ENCODE measurements at places on chromosomes 12 and 14.

- DNase-seq = no peak
These were observed 94.0 kb downstream of the C12orf50 start for GRCh38 chr12:87935216-87935615.

- no peak for DNase-seq
These were observed 185.1 kb upstream of the CDKN3 start for GRCh38 chr14:54211551-54212308.

GRCh38 chr12:5392961-5393360, 38.9 kb upstream of the NTF3 start:
- no peak for DNase-seq

- DNase-seq = no peak
These were observed 119.5 kb downstream of the PIWIL1 start for GRCh38 chr12:130457215-130457614.

GRCh38 chr12:64560396-64561301, 49.6 kb upstream of the RASSF3 start:
- DNase-seq = peak; percentile 93

DNA sequence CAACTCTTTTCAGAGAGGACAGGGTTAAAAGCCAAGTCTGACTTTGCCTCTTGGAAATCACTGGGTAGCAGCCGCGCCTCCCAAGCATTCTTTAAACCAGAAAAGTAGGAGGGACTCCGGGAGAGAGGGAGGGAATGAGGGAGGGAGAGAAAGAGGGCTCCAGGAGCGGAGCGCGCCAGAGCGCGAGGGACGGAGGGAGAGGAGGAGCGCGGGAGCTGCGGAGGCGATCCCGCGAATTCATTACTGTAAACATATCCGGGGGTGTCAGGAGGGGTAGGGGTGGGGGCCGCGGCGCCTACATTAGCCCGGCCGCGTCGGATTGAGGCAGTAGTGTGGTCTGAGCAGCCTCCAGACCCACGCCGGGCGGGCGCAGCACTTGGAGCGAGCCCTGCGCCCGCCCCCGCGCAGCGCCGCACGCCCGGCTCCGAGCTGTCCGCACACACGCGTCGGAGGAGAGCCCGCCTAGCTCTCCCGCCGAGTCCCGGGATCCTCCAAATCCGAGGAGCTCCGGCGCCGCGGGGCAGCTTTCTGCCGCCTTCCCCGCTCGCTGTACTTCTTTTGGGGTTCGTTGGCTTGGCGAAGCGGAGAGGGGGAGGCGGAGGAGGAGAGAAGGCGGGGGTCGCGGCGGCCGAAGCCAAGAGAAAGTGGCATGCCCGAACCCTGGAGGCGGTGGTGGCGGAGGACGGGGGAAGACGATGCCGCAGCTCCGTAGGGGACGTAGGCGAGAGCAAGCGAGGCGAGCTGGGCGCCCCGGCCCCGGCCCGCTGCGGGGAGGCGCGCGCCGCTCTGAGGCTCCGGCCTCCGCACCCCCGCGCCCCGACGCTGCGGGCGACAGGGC, 3.3 kb downstream of the FLRT2 start:
- no peak for DNase-seq

DNA sequence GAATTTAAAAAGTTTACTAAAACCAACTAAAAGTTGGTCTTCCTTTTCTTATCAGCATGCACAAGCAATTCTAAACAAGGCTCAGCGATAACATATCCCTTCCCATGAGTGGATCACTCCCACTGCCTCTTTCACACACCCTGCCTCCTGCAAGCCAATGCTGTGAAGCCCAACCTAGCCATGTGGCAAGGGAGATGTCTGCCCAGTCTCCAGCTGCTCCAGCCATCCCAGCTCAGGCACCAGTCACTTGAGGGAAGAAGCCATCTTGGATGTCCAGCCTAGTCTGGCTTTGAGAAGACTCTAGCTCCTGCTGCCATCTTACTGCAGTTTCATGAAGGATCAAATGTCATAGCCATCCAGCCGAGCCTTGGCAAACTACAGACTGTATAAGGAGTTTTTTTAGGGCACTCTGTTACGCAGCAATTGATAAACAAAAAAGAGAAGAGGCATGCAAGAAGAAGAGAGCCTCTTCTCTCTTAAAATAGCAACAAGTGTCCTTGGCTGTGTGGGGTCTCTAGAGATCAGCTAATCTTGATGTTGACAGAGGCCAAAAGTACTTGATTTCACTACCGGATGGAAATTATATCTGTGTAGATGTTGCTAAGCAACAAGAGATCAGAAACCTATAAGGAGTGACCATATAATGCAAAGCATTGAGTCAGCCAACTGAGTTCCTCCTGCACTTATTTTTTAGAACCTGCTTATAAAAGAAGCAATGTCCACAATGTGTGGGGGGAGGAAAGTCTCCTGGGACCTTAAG, 108.9 kb downstream of the PTCSC3 start:
- no peak for DNase-seq

- no peak for DNase-seq
These were observed 612 bp downstream of the WBP11 start for GRCh38 chr12:14802721-14803010.

DNA sequence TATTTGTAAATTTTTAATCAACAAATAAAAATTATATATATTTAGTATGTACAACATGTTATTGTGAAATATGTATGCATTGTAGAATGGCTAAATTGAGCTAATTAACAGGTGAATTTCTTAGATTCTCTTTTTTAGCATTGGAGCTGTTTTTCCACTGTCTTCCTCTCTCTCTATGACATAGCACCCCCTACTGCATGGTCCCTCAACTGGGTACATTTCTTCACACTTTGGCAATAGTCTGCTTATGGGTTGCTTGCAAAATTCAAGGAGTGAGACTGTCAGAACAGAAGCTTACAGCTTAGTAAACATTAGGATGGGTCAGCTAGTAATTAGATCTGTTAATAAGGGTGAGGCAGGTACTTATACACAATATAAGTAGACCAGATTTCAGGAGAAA, 658.5 kb upstream of the MGAT4C start:
- DNase-seq = peak; percentile 1

- DNase-seq = no peak
These were observed 5.1 kb downstream of the SLC4A8 start for GRCh38 chr12:51429700-51430099.

DNA sequence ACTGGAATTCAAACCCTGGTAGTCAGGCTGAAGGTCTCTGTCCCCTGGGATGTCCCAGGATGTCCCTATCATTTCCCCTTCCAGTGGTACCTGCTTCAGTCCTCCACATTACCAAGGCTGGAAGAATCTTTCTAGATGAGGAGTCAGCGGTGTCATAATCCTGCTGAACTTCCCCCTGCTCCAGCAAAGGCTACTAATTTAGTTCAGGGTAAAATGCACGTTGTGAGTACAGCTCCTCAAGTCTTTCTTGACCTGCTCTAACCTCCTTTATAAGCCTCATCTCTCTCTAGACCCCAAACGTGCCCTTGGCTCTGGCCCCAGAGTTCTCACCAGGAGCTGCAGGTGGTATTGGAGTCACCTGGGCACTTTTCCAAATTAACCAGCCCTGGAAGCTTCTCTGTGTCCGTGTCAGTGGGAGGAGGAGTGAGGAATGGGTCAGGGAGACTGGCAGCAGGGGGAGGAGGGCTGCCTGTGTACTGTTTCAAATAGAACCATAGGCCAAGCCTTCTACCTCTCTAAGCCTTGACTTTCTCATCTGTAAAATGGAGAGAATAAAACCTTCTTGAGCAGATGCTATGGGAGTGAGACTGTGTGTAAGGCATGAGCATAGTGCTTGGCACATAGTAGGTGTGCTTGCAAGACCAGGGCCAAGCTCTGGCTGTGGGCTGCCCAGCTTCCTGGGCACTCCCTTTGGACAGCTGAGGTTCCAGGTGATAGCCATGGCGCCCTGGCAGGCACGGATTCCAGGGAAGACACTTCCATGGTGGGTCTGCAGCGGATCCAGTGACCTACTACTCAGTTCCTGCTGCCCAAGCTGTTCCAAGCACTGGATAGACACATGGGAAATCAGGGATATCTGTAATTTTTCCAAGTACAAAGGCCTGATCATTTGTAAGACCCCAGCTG, 24.5 kb downstream of the ASB2 start:
- DNase-seq = no peak

DNA sequence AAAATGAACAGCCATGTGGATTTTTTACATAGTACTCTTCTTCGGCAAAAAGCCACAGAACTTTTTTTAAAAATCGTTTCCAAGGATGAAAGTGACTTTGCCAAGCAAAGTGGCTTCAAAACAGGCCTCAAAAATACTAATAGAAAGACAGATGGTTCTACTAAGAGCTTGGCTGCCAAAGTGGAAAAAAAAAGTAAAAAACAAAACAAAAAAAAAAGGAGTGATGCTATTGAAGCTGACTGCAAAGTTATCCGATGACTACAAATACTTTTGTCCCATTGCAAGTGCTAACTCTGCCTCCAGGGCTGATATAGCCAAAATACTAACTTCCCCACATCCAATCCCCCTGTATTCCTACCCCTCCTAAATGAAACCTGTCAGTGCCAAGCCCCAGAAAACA, 277.6 kb downstream of the SOX5 start:
- DNase-seq = no peak

- DNase-seq = no peak
These were observed 111.6 kb upstream of the PZP start for GRCh38 chr12:9319842-9320173.

- no peak for DNase-seq
These were observed 5.8 kb upstream of the MFAP5 start for GRCh38 chr12:8668441-8668840.

DNA sequence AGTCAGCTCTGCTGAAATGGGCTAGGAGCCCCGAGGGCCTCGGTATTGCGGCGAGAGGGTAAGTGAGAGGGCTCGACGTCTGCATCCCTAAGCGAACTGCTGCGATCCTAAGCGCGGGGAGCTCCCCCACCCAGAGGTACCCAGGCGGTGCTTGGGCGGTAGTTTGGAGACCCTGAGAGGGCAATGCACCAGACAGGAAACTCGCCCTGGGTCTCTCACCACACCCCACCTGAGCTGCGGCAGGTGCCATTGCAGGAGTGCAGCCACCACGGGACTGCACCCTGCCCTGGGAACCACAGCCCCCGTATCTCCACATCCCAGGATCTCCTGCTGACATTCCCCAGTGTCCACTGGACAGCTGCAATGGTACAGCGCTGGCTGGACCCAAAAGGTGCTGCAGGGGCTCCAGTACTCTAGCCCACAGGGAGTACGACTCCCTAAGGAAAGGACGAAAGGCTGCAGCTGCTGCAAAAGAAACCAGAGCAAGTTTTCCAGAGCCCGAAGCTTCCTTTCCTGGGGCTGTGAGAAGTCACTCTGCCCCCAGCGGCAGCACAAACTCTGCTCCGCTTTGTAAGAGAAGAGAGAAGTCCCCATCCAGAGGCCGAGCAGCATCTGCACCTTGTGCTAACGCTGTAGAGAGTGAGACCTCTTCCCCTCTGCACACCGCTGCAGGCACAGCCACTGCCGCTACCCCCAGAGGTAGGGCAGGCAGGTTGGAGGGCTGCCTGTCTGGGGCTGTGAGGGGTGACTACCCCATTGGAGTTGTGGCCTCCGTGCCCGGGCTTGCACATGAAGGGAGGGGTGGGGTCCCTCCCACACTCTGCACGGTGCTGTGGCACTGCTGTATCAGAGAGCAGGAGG, 31.1 kb upstream of the MON2 start:
- peak; percentile 30 for DNase-seq

DNA sequence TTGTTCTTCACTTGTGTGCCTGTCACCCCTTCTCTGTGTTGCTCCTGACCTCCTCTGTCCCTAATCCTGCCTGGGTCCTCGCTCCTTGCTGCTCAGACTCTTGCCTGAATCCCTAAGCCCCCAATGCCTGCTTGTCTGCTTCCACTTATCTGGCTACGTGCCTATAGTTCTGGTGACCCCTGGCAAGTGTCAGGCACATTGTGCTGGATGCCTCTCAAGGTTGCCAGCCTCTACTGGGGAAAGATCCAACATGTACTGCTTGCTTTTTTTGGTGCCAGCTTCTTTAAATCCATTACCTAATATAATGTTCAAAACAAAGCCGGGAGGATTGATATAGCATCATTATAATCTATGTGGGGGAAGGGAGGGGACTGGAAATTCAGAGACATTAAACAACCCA, 448.0 kb upstream of the CCDC196 start:
- no peak for DNase-seq

DNA sequence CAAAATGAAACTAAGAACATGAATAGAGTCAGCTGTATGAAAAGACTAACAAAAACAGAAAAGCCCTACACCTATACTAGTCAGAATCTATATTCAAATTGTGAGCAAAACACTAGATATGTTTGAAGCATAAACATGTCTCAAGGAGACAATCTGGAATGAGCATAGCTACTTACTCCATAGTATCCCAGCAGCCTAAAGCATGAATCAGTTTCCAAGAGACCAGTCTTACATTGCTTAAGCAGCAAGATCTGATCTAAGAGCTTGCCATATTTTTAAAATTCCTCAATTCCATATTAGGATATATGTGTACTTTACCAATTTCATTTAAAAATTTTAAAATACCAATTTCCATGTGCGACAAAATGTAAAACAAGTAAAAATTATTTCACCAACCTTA, 7.7 kb downstream of the CAPS2 start:
- no peak for DNase-seq

GRCh38 chr12:120199595-120200306, 1.2 kb downstream of the RPLP0 start:
- no peak for DNase-seq

DNA sequence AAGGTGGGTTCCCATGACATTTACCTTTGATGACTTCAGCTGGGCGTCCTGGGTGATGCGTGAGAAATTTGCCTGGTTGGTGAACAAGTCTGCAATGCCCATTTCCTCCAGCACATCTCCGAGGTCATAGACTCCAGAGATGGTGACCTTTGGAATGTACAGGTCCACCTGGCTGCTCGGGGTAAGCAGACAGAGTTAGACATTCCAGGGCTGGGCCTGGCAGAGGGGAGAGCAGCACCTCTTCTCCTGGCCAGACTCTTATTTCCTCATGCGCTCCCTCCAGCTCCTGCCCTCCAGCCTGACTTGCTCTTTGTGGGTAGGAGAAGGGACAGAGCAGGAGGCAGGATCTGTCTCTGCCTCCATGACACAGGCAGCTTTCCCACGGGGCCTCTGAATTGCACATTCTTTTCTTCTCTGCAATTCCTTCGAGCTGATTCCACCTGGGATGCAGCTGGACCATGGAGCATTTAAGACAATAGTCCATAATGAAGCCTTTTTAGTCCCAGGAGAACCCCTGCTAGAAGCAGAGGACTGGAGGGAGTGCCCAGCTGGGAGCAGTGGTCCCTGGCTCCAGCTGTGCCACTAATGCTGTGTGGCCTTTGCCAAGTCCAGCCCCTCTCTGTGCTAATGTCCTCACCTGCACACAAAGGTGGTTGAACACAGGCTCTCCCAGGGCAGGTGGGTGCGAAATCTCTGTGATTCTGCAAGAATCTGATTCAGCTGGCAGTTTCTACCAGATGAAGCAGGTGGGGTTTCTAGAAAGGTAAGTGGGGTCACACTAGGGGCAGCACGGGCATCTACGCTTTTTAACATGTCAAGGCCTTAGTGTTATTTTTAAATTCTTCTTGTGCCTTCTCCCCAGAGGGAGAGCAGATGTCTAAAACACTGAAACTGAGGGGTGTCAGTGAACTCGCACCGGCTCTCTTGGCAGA, 13.2 kb upstream of the SERPINA10 start:
- DNase-seq = no peak

- no peak for DNase-seq
These were observed 6.7 kb downstream of the TAS2R43 start for GRCh38 chr12:11085419-11085818.
